ENCODE measurements at places on chromosomes 6 and 20. TPM values are rescaled to one million over a fixed set of nuclear protein-coding genes. Genes with fewer than 3 reads are reported as not detected.

DNA sequence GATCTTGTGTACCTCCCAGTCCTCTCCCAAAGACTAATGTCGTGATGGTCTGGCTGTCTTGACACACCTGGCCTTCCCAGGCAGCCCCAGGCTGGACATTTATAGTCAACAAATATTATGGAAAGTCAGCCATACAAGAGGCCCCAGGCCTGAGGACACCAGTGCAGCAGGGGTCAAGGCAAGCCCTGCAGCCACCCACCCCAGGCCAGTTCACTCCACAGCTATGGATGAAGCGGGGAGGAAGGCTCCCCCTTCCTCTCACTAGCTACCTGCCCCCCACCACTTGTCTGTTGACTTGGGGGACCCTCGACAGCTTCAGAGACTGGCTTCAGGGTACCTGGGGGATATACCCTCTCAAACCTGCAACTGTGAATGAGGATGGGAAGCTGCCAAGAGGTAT lies 132.1 kb downstream of the MRPL14 start:
- no peak for DNase-seq

DNA sequence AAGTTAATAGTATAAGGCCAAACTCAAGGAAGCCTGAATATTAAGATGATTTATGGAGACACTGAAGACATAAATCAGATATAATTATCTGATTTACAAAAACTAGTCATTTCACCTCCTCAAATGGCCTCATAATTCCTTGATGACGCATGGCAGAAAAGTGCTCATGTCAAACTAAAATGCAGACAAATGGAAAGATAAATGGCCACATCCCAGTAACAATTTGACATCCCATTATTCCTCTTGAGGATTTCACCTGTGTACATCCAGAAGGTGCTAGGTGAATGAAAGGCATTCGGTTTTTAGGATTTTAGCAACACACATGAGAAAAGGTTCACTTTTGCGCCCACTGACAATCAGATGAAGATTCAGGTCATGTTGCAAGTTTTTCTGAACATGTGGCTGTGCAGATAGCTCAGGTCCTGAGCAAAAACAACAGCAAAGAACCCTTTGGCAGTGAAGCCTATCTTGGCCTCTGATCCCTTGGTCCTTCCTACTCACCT lies 24.2 kb downstream of the SGK1 start:
- no peak for DNase-seq

DNA sequence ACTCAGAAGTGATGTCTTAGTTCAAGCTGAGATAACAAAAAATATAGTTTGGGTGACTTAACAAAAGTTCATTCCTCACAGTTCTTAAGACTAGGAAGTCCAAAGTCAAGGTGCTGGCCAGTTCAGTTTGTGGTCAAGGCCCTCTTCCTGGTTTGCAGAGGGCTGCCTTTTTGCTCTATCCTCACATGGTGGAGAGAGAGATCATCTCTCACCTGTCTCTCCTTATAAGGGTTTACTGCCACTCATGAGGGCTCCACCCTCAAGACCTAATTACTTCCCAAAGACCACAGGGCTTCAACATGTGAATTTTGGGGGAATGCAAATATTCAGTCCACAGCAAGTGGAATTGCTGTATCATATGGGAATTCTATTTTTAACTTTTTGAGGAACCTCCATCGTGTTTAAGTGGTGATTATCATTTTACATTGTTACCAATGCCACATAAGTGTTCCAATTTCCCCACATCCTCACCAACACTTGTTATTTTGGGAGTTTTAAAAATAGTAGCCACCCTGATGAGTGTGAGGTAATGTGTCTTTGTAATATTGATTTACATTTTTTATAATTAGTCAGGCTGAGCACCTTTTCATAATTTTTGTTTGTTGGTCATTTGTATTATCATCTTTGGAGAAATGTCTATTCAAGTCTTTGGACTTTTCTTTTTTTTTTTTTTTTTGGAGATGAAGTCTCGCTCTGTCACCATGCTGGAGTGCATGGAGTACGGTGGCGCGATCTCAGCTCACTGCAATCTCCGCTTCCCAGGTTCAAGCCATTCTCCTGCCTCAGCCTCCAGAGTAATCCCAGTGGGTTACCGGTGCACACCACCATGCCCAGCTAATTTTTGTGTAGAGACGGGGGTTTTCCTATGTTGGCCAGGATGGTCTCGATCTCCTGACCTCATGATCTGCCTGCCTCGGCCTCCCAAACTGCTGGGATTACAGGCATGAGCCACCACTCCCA lies 112.2 kb downstream of the SESN1 start:
- no peak for DNase-seq

- no peak for DNase-seq
Measured at GRCh38 chr6:138522611-138523010, 23.3 kb upstream of the NHSL1 start.

- no peak for DNase-seq
Measured at GRCh38 chr20:3766422-3767109, 987 bp downstream of the ADISSP start.

DNA sequence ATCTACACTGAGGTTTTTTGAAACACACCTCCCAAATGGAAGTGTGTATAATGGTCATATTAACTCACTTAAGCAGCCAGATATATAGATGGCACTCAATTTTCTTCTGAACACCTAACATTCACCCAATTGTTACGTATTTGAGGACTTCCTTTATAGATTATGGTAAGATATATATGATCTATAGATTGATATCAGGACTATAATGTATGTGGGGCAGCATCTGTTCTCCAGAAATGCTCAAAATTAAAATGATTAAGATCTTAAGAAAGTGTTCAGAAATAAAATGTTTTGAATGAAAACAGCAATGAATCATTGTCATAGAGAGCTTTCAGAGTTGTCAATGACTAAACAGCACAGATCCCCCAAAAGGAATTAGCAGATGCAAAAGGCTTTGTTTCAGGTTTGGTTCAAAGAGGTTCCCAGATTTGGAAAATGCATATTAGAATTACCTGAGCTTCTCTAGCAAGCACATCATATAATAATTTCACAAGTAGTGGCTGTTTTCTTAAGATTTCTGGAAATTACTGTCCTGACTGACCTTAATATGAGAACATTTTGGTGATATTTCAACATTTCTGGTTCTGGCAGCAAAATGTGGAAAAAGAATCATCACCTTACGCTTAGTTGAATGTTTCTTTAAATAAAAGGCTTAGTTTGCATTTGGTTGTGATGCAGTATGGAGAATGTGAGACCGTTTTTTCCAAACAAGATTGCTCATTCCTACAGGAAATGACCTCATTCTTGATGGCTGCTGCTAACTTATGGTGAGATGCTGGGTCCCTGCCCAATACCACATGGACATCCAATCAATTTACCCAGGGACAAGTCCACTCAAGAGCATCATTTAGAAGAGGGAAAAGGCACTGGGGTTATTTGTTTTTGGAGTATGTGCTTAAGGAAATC lies 31.5 kb downstream of the TRAF3IP2 start:
- DNase-seq, result no peak

GRCh38 chr6:27806981-27807440 lies 105.2 kb downstream of the OR2B2 start:
- no peak for DNase-seq

GRCh38 chr6:76466286-76466685 lies 393.8 kb upstream of the IMPG1 start:
- no peak for DNase-seq

- DNase-seq, result no peak
Measured at GRCh38 chr6:138971601-138972000, 16.5 kb downstream of the REPS1 start.

DNA sequence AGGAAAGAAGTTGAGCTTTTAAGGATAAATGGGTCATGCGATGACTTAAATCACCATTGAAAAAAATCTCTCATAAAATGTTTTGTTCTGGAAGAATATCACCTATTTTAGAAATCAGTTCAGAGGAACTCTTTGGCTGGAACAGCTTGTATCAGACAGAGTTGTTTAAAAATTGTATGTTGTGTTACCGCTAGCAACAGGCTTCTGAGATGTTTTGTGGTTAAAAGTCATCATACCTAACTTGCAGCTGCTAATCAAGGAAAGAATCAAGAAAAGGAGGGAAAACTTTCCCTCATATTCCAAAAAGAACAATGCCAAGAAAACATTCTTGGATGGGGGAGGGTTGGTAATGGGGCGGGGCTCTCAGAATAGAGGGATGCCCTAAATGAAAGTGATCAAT lies 220.7 kb upstream of the CITED2 start:
- DNase-seq, result no peak

DNA sequence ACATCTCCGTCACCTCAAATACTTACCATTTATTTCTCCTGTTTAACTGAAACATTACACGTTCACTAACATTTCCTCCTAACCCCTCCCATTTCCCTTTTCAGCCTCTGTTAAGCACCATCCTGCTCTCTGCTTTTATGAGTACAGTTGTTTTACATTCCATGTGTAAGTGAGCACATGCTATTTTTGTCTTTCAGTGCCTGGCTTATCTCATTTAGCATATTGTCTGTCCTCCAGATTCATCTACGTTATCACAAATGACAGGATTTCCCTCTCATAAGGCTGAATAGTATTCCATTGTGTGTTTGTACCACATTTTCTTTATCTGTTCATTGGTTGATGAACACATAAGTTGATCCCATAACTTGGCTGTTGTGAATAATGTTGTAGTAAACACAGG lies 22.7 kb downstream of the TAF11 start:
- no peak for DNase-seq

- no peak for DNase-seq
Measured at GRCh38 chr6:74931558-74931957, 274.3 kb downstream of the COL12A1 start.

GRCh38 chr6:149938571-149939355 lies 3.1 kb upstream of the ULBP2 start:
- no peak for DNase-seq

GRCh38 chr6:135853986-135854385 lies 2.5 kb downstream of the PDE7B start:
- DNase-seq, result no peak

GRCh38 chr20:13671916-13672378 lies 33.2 kb upstream of the TASP1 start:
- DNase-seq, result no peak

DNA sequence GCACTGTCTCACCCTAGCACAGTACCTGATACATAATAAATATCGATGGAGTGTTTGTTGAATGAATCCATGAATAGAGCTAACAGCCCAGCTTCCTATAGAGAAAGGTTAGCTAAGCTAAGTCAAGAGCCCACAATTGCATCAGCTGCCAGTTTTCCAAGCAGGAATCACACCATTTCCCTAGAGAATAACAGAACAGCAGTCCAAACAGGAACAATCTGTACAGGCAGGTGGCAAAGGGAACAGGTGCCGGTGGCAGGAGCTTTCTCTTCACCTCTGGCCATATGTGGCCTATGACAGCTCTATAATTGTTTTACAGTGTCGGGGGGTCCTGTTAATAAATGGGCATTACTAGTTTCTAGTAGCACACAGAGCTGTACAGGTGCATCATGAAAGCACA lies 38.8 kb downstream of the ISM1 start:
- DNase-seq, result no peak

- DNase-seq, result no peak
Measured at GRCh38 chr6:44662461-44663121, 275.1 kb downstream of the CDC5L start.

DNA sequence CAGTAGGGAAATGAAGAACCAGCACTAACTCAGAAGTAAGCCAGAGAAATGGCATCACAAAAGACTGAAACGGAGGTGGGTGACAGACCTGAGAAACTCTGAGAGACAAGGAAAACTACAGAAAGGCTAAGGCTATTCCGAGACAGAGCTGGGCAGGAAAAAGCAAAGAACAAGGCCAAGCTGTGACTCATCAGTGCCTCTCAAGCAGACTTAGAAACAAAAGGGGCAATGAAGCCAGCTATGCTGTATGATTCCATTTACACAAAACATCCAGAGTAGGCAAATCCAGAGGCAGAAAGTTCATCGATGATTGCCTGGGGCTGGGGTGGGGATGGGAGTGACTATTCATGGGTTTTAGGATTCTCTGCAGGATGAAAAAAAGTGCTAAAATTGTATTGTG lies 50.0 kb downstream of the SLC23A2 start:
- DNase-seq, result no peak

- DNase-seq, result no peak
Measured at GRCh38 chr6:158611039-158611438, 33.5 kb downstream of the DYNLT1 start.

- no peak for DNase-seq
Measured at GRCh38 chr6:84517741-84518530, 246.5 kb downstream of the TBX18 start.

- DNase-seq, result no peak
Measured at GRCh38 chr6:147040121-147040910, 163.9 kb upstream of the STXBP5 start.

DNA sequence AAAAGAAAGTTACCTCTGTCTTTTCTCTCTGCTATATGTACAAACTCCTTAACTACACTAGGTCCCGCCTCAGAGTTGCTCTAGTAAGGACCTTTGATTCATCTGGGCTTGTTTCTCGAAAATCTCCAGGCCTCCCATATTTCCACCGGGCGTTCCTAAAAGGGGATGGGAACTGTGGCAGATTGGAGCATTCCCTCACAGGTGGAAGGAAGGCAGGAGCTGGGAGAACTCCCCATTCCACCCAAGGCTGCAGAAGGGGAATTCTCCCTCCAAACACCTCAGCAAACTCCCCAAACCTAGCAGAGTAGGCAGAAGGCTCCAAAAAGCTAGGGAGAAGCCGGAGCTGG lies 1.6 kb upstream of the TFAP2A start:
- no peak for DNase-seq

- no peak for DNase-seq
Measured at GRCh38 chr6:142414462-142415250, 112.8 kb downstream of the ADGRG6 start.

- DNase-seq, result no peak
Measured at GRCh38 chr6:158115102-158115501, 53.0 kb downstream of the SERAC1 start.

DNA sequence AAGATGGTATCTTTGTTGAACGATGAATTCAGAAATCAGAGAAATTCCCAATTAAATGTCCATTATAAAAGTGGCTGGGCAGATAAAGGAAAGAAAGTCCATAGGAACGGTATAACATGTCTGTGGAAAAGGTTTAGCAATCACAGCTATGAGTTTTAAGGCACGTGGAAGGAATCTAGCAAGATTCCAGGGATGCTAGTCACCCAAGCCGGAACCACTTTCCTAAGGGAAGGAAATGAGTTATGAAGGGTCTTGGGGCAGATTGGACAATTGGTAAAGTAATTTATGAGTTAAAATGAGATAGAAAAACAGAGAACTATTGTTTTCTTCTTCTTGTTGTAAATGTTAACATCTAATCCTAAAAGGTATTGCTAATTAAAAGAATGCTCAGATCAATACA lies 384.8 kb downstream of the ADGRB3 start:
- no peak for DNase-seq

Gene SAMD10
- total RNA-seq, result 9.5 TPM

Gene PHACTR1
- total RNA-seq, result 0.98 TPM

Gene TRAPPC3L
- total RNA-seq, result not detected

Gene LY6G6D
- total RNA-seq, result not detected

Gene ADGRF4
- total RNA-seq, result 3.4 TPM

Gene RAET1L
- total RNA-seq, result 3.1 TPM

Gene SALL4
- 1.4 TPM for total RNA-seq

Gene CENPQ
- total RNA-seq, result 14.0 TPM

Gene SLC22A16
- total RNA-seq, result 0.14 TPM

Gene SRMS
- total RNA-seq, result not detected

Gene SIRPB1
- 8.0 TPM for total RNA-seq

Gene TREML1
- total RNA-seq, result not detected

Gene MTCH1
- total RNA-seq, result 235 TPM
